MM.1S (cell line): ENCODE measurements at places on chromosomes 5 and 9.

DNA sequence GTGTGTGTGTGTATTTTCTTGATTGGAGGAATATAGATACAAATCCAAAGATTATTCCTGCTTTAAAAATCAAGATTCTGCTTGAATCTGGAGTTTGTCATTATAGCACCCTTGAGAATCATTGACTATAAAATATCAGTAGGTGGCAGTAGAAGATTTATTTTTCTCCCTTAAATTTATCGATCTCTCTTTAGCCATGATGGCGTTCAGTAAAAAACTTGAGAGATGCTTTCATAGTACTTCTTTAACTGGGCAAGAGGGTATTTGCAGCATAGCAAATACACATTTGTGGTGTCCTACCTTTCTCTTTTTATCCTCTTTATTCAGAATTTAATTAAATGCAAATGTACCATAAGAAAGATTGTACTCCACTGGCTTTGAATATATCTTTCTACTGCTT lies 307.7 kb downstream of the ADGRV1 start:
- DNase-seq = no peak

GRCh38 chr9:107946364-107947141 lies 457.0 kb upstream of the KLF4 start:
- no peak for DNase-seq

GRCh38 chr5:142748568-142749249 lies 21.5 kb upstream of the ARHGAP26 start:
- DNase-seq = peak; percentile 43

- DNase-seq = peak; percentile 65
These were observed 9.4 kb downstream of the PRELID2 start for GRCh38 chr5:145825751-145826180.

DNA sequence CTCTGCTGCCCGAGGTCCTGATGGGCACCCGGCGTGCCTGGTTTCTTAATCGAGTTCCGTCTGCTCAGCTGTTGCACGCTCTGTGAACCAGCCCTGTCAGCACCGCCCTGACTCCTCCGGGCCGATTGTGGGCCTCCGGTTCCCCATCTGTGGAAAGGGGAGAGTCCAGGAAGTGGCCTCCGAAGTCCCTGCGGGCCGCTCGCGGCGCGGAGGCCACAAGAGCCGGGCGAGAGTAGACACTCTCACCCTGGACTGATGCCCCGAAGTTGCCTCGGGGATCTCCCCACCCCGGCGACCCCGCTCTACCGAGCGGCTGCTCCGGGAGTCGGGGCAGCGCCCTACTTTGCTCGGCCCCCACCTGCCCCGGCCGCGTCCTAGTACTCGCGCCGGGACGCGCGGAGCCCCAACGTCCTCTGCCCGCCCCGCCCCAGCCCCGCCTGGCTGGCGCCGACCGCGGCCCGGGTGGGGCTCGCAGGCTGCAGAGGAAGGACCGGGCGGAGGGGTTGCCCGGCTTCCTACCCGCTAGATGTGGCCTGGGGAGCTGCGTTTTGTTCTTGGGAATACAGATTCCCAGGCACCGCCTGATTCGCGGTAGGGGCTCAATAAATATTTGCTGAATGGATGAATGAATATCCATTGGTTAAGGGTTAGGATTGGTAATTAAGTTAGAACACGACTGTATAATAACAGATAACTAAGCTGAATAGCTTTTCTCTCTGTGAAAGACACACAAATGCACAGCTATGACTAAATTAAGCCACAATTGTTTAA lies 935 bp upstream of the ZNF367 start:
- DNase-seq = peak; percentile 77
